ENCODE measurements at places on chromosomes 16 and 17.
A peak's percentile ranks its signal among the peaks of the same experiment; 100 is the strongest.

- DNase-seq, result no peak
These were observed 41.0 kb downstream of the RAI1 start for GRCh38 chr17:17722081-17722905.

DNA sequence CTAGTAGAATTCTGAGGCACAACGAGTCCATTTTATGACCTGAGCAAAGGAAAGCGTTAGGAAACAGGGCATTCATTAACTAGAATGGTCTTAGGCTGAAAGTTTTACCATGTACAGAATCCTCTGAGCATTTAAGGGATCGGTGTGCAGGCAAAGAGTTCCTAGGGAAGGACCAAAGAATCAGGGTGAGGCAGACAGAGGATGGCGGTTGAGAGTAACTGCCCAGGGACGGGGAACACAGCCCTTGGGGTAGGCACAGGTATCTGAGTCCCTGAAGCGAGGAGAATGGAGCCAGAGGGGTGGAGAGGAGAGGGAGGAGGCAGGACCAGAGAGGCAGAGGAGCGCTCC is 14.0 kb upstream of the ITGB3 start:
- no peak for DNase-seq

DNA sequence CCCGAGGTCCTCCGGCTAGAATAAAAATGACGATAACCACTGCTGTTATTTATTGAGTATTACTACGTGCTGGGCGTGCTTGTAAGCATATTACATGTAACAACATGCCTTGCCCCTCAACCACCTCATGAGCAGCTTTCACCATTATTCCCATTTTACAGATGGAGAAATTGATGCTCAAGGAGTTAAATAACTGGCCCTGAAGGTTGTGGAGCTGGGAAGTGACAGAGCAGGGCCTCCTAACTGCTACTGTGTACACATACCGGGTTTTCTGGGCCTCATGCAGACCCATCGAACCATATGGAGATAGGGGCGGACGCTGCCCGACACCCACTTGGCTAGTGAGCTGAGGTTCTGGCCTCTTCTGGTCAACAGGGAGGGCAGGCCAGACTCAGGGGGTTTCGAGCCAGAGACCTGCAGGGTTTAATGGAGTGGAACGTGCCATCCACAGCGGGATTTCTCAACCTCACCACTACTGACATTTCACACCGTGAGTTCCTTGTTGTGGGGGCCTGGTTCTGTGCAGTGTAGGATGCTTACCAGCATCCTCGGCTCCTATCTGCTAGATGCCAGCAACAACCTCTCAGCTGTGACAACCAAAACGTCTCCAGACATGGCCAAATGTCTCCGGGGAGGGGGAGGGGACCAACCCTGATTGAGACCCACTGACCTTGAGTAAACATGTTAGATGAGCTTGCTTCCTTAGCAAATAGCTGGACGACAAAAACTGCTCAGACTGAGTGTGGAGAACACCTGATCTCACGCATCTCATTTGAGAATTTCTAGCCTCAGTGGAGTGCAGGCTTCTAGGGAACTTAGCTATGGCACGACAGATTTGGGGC is 432.0 kb downstream of the SLC39A11 start:
- no peak for DNase-seq

- DNase-seq, result peak; percentile 48
These were observed 60.5 kb downstream of the NFAT5 start for GRCh38 chr16:69626256-69626655.

Data from fibroblast of upper back skin (primary cell).